ENCODE measurements at places on chromosomes 12 and 14.
A peak's percentile ranks its signal among the peaks of the same experiment; 100 is the strongest.

DNA sequence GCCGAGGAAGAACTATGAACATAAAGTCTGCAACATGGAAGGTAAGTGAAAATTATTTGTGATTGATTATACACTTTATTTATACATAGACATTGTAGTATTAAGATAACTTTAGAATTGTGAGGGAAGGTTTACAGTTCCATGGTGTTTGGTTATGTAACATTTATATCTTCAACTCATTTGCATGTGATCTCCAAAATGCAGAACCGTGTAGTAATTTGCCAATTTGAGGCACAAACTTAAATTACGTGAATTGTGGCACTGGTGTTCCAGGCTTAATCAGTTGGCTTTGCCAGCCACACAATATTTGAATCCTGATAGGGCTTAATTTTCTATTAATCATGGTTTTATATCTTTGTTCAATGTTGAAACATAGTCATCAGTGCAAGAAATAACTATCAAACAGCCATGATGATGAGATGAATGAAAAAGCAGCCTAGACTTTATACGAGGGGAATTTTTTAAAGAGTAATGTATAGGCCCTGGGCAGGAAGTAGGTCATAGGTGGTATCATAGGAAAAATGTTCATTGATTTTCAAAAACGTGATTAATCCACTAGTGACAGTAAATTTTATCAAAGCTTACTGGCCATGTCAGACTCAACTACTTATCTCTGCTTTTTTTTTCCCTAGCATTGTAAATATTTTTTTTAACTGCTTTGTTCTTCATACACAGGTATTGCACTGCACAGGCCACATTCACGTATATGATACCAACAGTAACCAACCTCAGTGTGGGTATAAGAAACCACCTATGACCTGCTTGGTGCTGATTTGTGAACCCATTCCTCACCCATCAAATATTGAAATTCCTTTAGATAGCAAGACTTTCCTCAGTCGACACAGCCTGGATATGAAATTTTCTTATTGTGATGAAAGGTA lies 31.7 kb downstream of the HIF1A start:
- DNase-seq: no peak

DNA sequence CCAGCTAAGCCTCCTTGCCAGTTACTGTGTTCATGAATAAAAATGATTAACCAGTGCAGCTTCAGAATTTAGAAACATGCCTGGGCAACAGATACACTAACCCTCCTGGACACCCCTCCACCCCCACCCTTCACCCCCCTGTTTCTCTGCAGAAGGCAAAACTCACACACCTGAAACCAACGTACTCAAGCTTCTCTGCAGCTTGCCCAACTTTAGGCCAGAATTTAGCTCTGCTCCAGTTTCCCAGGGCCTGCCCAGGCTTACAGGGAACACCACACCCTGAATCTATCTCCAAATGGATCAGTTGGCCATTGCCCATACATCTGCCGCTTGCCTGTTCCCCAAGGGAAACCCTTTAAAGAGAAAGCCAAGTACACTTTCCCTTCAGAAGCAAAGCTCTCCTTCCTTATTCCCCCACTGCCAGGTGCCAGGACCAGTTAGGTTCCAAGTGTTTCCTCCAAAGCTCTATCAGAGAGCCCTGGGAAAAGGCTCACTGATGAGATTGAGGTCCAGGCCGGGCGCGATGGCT lies 1.8 kb upstream of the SPPL3 start:
- DNase-seq: no peak

DNA sequence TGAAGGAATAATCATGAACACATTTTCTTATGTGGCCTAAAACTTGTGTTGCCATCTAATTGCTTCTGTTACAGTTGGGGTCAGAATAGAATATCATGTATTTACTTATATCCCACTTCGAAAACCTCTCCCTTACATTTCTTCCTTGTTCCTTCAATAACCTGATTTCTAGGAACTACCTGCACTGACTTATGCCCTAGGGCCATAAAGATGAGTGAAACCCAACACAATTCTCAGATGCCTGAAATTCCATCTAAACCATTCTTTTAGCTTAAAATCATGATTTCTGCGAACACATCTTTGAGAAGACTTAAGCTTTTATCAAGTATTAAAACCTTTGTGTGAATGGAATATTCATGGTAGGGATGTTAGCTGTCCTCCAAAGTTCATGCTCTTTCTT lies 142.7 kb downstream of the SNAPC1 start:
- DNase-seq: no peak

DNA sequence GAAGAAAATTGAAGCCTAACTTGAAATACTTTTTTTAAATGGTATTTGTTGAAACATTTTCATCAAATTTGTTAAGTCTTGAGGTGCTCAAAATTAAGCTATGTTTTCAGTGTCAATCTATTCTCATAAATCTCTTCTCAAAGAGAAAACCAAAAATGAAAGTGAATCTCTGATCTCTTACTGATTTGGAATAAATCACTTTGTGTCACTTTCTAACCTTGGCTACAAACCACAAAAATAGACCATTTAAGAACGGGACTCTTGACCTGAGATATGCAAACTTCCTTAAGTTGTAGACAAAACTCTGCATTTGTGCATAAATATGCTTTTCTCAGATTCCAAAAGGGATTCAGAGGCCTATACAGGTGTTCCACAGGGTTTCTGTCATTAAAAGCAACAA lies 192.9 kb downstream of the SEC23A start:
- no peak for DNase-seq

- DNase-seq: no peak
Observed at GRCh38 chr12:56029166-56029519, 8.3 kb downstream of the IKZF4 start.

- no peak for DNase-seq
Observed at GRCh38 chr12:95266254-95266653, 48.6 kb downstream of the VEZT start.

DNA sequence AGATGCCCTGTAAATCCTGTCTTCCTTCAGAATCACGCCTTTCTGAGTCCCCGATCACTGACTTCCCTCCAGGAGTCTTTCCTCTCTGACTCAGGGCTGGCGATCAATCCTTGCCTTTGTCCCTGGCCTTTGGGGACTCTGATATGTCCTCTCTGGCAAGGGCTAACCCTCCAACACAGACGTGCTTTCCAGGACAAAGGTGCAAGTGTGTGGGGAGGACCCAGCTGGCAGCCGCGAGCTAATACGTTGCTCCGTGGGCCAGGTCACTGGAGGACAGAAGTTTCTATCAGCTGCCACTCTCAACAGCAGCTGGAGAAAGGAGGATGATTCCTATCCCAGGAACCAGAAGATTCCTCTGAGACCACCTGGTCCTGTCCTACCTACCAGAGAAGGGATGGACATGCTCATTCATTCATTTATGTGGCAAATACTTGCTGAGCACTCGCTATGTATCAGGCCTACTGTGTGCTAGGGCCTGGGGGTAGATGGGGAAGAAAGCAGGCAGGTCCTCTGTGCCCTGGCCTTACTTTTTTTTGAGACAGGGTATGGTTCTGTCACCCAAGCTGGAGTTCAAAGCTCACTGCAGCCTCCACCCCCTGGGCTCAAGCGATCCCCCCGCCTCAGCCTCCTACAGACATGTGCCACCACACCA lies 8.5 kb upstream of the SCARB1 start:
- no peak for DNase-seq

DNA sequence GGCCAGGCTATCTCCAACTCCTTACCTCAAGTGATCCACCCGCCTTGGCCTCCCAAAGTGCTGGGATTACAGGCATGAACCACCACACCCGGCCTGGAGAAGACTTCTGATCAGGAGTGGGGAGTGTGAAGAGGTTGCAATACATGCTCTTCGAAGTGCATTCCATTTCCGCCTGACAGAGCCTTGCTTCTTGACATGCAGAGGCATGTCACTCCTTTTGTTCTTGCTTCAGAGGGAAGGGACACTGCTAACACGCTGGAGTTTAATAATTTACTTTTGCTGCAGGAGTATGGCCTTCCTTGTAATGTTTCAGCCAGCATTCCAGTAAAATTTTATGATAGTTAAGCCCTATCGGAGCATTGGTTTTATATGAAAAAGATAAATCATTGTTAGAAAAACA lies 74.9 kb downstream of the SLC25A47 start:
- DNase-seq: no peak

- peak; percentile 13 for DNase-seq
Observed at GRCh38 chr12:32448586-32448985, 49.2 kb downstream of the FGD4 start.

DNA sequence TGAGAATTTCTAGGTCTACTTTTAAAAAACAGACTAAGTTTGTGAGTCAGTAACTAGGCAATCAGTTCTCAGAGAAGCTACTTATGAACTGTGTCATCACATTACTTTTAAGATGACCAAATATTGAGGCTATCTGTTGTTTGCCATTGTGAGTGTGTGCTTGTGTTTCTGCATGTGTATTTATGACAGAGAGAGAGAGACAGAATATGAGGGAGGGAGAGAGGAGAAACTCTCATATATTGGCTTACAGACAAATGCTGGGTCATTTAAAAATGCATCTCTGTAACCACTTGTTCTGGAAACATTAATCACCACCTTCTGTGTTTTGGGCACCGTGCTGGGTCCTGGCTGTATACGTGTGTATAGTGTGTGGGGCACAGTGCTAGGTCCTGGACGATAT lies 161.5 kb upstream of the FRMD6 start:
- no peak for DNase-seq

DNA sequence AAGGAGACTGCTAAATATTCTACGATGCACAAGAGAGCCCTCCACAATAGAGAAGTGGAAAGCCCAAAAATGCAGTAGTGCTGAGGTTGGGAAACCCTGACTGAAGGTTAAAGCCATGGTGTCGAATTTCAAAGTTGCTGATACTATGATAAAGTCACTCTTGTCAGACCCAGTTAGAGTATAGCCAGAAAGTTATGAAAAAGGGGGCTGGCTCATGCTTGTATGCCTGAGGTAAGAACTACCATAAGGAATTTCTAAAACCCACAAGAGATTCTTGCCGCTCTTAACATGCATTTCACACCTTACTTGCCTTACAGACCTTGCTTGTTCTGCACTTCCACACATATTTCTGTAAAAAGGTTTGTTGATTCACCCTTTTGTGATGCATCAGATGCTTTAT lies 184.6 kb downstream of the SLC6A15 start:
- DNase-seq: no peak

DNA sequence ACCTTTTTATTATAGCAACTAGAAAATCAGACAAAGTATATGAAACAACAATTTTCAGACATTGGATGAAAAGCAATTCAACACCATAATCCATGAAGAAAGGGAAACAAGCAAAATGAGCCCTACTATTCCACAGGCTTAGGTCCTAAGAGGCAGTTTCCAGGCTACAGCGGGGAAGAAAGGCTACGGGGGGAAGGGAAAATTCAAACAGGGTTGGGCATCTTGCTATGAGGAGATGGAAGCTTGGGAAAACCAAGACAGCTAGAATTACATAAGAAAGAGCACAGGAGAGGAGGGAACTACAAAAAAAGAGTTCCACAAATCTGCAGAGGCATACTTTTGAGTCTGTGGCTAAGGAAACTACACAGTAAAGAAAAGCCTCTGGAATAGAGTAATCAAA lies 356.0 kb upstream of the CLEC14A start:
- DNase-seq: no peak

GRCh38 chr14:36785511-36785910 lies 123.9 kb downstream of the PAX9 start:
- DNase-seq: no peak

DNA sequence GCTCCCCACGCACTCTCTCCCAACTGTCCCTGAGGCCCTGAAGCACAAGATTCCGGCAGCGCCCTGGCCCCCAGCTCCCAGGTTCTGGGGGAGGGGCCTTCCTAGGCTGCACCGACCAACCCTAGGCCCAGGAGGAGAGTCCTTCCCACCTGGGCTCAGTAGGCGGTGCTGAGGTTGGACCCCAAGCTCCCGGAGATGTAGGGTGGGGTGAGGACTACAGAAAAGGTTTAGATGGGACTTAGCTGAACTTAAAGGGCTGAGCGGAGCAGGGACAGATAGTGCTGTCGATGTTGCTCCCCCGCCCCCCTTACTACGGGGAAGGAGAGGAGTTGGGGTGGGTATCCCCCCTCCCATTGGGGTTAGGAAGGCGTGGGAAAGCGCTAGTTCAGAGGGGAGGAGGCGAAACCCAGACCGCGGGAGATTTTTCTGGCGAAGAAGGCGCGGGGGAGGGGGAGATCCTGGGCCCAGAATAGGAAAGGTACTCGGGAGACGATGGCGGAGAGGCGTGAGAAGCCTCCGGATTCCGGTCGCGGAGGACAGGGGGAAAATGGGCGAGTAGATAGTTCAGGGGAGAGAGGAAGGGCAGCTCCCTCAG lies 4.2 kb upstream of the BAZ2A start:
- no peak for DNase-seq

- no peak for DNase-seq
Observed at GRCh38 chr14:93549595-93549994, 118.9 kb downstream of the UNC79 start.

Measured in activated CD4-positive, alpha-beta T cell treated with anti-CD3 and anti-CD28 coated beads, Interleukin-10, Interleukin-2, amounts not matched to agents 100 ng/mL and 50 ng/mL, durations not matched to agents 16 hours and 8 hours (primary cell).